Left kidney (tissue), 8 donors: ENCODE measurements at places on chromosomes 2 and 18. TPM values are rescaled to one million over a fixed set of nuclear protein-coding genes. Genes with fewer than 3 reads are reported as not detected.

Gene TMEM182
- polyA plus RNA-seq, result 8.2 TPM

Gene DAW1
- 0.52 TPM for polyA plus RNA-seq

Gene CCDC74A
- 16.2 TPM for polyA plus RNA-seq

Gene FAHD2B
- polyA plus RNA-seq, result 32.4 TPM

Gene LBX2
- 3.1 TPM for polyA plus RNA-seq

Gene CAPN13
- polyA plus RNA-seq, result 2.5 TPM

GRCh38 chr18:42131066-42131929 is 176.3 kb downstream of the PIK3C3 start:
- peak; percentile 84 for DNase-seq

- no peak for DNase-seq
Observed at GRCh38 chr2:127426501-127427354, 8.5 kb downstream of the PROC start.

GRCh38 chr2:23380562-23381065 is 4.4 kb upstream of the KLHL29 start:
- DNase-seq, result no peak

DNA sequence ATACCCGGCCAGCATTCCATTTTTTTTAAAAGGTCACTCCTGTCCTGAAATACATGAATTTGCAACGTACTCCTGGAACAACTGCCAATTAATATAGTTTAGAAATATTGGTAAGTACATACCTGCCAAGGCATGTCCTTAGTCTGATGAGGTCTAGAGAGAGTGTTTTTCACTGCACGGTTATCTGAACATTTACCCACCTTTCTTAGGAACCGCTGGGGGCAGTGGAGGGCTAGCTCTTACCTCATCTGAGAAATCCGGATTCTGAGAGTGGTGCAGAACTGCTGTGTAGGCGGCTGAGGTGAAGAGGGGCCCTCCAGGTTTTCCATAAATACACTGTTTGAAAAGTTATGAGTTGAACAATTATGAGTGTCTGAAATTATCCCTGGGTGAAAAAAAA is 133.1 kb upstream of the CCDC195 start:
- no peak for DNase-seq

GRCh38 chr18:25895518-25895917 is 194.9 kb downstream of the SS18 start:
- no peak for DNase-seq
